ENCODE measurements at places on chromosomes 2 and 18. TPM values are rescaled to one million over a fixed set of nuclear protein-coding genes. Genes with fewer than 3 reads are reported as not detected.

DNA sequence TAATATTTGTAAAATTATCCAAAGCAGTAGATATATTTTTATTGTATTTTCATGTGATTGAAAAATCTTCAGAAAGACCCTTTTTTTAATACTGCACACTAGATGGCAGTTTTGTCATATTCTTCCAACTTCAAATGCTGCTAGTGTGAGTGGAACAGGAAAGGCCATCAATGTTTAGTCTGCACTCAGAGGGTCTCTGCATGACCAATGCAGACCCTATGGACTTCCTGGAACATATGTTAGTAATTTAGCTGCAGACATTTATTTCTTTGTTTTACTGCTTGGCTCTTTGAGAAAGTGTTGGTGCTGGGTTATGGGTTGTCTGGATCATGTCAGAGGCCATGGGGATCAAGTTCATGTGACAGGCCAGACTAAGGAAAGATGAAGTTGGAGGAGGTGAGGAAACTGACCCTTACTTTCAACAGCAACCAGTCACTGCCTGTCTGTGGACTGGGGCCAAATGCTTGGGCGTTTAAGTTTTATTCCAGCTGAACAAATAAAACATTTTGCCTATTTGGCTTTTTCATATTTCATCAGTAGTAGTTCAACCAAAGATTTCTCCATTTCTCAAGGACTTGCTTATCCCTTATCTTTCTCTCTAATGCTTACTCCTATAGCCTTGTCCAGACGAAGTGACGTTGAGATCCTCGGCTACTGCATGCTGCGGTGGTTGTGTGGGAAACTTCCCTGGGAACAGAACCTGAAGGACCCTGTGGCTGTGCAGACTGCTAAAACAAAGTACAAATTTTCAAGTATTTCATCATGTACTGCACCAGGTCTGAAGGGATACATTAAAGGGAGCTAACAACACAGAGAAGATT, 84.8 kb downstream of the VRK2 start:
- DNase-seq: no peak

- DNase-seq: no peak
These were observed 311.5 kb upstream of the SYT4 start for GRCh38 chr18:43588838-43589237.

- DNase-seq: peak; percentile 54
These were observed 25.5 kb upstream of the PXDN start for GRCh38 chr2:1769703-1770422.

- DNase-seq: no peak
These were observed 16.5 kb upstream of the TTC27 start for GRCh38 chr2:32611366-32611765.

- DNase-seq: no peak
These were observed 333.7 kb downstream of the AGAP1 start for GRCh38 chr2:235827585-235827992.

- no peak for DNase-seq
These were observed 443.0 kb upstream of the SLC39A10 start for GRCh38 chr2:195214072-195214471.

The LAMA1 gene
- total RNA-seq: 96.1 TPM

The MYO3B gene
- total RNA-seq: not detected

The SPP2 gene
- not detected for total RNA-seq

The HOXD10 gene
- not detected for total RNA-seq

The DSC1 gene
- total RNA-seq: not detected
